NCI-H524 treated with DMSO at 0.1 percent for 48 hours (cell line): ENCODE measurements at places on chromosomes 2 and 18.
A peak's percentile ranks its signal among the peaks of the same experiment; 100 is the strongest.

DNA sequence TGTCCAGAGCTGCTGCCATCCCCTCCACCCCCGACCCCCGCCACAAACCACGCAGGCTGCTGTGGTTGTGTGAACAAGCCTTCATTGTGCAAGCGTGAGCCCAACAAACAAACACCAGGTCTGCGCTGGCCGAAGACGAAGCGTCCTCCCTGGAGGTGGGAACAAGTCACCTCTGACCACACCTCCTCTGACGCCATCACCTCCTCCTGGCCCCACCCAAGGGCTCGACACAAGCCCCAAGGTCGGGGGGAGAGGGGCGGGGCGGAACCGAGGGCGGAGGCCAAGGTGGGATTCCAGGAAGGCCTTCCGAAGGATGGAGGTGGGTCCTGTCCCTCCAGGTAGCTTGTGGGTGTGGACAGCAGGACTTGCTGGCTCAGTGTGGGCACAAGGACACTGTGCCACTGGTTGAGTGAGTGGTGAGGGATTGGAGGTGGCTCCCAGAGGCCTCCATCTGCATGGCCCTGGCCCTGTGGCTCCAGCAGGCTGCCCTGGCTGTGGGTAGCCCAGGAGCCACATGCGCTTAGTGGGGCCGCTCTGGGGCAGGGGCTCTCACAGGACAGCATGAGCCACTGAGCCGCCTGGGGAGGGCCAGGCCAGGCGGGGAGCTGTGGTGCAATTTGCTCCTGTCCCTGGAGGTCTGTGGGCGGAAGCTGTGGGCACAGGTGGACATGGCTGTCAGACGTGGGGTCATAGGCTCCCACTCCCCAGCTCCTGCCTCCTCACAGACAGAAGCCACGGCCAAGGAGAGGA is 7.4 kb upstream of the GPR17 start:
- DNase-seq: no peak

DNA sequence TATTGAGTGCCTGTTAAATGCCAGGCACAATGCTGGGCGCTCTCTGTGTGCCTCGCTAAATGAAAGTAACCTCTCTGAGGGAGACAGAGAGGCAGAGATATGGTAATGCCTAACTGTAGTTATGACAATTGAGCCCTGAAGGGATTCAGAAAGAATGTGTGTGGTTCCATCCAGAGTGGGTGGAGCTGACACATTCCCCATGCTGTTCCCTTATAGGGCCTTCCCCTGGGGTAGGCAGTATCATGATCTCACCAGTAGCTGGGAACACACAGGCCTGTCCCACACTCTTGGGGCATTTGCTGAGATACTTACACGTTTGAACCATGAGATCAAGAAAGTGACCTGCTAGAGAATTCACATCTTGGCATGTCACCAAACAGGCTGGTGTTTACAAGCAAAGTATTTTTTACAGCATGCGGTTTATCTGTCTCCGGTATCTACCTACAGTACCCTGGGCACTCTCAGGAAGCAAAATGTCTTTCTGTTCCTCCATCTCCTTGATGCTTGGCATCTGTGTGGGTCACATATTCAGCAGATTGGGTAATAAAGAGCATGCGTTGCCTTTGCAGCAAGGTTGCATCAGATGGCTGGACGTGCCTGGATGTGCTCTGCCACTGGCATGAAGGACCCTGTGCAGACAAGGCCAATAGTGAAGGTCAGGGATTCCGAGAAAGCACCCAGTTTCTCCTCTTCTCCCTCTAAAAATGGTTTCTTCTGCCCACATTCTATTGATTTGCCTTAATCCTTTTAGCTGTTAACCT is 9.4 kb downstream of the CTIF start:
- no peak for DNase-seq

- no peak for DNase-seq
Observed at GRCh38 chr2:201983174-201983573, 50.5 kb upstream of the FZD7 start.

DNA sequence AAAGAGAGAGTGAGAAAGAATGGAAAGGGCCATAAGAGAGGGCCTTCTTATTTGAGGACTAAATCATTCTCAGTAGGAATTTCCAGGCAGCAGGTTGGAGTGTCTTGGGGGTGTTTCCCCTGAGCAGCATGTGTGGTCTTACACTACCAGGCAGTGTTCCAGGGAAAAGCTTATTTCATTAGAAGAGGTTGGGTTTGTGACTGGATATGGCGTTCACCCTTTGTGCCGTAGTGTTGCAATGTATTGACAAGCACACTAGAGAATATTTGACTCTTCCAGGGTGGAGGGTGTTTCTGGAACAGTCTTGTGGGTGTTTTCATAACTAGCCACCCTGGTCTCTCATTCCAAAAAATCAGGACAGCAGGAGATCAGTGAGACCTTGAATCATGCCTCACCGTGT is 105.5 kb downstream of the NRP2 start:
- no peak for DNase-seq

DNA sequence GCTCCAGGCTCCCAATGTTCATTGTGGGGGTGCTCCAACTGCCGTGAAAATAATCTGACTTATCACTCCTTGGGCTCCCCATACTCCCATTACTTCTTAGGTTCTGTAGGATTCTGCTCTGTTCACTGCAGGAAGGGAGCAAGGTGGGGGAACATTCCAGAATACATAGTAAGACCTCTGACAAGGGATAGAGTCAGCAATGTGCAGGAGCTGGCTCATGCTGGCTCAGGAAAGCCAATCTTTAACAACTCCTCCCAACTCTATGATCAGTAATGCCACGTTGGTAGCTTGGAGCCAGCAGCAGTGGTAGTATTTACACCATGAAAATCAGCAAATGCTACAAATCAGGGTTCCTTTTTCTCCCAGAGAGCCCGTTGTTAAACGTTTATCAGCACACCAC is 44.4 kb downstream of the FECH start:
- DNase-seq: no peak

GRCh38 chr2:163252199-163252598 is 413.6 kb upstream of the KCNH7 start:
- no peak for DNase-seq

- DNase-seq: no peak
Observed at GRCh38 chr18:48940854-48941611, 9.7 kb downstream of the SMAD7 start.

DNA sequence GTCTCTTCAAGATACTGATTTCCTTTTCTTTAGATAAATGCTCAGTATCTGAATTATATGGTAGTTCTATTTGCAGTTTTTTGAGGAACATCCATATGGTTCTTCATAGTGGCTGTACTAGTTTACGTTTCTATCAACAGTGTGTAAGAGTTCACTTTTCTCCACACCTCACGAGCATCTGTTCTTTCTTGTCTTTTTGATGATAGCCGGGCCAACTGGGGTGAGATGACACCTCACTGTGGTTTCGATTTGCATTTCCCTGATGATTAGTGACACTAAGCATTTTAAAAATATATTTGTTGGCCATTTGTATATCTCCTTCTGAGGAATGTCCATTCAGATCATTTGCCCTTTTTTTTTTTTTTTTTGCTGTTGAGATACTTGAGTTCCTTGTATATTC is 458.8 kb downstream of the SETBP1 start:
- DNase-seq: no peak

- no peak for DNase-seq
Observed at GRCh38 chr2:181313845-181314244, 143.3 kb upstream of the ITGA4 start.

DNA sequence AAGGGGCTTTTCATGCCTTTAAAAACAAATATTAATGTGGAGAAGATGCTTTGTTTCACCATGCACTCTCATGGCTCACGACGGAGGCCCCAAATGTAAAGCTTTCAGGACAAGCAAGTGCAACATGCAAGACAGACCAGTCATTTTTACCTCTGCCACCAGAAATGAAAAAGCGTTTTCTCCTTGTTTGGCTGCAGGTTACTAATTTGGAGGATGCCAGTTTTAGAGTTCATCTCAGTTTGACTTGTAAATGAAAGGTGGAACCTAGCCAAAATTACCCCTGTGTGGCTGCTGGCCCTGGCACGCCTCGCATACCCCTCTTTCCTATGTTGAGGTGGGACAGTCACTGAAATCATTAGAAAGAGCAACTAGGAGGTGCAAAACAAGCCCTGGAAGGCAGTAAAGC is 138.6 kb downstream of the BCL2 start:
- no peak for DNase-seq

GRCh38 chr2:19746137-19746600 is 155.6 kb downstream of the TTC32 start:
- DNase-seq: no peak

DNA sequence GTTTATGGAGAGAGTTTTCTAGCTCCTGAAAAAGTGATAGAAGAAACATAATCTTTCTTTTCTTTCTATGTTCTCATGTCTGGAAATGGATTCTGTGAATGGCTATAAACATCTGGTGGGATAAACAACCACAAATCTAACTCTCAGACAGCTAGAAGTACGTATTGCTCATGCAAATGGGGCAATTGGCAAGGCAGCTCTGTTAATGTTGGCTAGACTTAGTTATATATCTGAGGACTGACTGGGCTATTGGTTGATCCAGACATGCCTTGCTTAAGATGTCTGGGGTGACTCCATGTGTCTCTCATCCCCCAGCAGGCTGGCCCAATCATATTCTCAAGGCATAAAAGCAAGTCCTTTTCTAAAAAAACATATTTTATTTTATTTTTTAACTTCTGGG is 939.2 kb upstream of the NRXN1 start:
- DNase-seq: no peak

DNA sequence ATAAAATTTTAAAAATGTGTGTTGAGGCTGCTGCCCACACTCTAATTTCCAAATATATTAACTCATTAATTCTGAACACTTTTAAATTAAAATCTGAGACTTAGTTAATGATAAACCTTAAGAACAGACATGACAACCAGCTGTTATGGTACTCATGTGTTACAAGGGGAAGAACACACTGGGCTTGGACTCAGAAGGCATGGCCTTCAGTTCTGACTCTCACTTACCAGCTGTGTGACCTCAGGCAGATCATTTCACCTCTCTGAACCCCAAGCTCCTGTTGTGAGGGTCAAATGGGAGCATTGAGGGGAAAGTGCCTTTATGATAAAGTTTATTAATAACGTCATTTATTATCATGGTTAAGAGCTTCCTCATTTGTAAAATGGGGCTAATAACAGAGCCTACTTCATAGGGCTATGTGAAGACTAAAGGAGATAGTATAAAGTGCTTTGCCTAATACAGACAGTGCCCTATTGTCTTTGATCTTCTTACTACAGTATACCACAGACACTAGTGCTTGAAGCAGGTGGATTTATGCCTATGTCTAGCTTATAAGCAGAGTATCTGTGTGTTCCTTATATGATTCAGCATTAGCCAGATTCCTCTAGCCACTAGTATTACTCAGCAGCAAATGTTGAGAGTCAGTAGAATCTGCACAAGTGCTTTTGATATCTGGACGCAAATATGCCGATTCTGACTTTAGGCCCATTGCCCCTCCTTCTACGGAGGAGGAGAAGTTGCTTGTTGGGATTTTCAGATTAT is 99.6 kb downstream of the SGPP2 start:
- DNase-seq: no peak

DNA sequence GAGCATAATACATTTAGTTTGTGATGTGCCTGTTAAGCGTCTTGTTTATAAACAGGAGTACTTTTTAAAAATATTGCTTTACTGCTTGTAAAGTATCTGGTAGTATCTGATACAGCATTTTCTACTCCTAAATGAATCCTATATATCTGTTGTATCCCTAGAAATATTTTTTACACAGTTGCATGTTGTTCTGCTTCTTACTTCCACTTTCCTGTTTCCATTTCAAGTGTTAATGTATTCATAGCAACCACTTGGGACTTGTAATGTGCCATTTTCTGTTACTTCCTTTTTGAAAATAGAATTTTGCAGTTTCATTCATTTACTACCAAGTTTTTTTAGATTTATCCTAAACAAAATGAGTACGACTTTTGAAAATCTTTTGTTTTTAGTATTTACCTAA is 24.9 kb downstream of the CCNT2 start:
- DNase-seq: no peak

DNA sequence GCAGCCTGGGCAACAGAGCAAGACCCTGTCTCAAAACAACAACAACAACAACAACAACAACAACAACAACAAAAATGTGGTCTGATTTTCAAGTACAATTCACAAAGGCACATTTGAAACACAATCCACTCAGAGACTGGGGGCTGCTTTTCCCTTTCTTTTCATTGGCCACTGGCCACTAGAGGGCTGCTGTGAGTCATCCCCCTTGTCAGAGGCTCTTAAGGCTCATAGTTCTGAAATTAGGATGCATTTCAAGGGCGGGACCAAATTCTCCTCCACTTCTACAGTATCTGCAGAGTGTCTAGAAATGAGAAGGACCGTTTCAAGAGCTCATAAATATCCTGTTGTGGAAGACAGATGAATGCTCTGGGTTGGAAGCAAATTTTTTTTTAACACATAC is 285.4 kb downstream of the NRXN1 start:
- DNase-seq: peak; percentile 17

- no peak for DNase-seq
Observed at GRCh38 chr2:127661072-127661649, 14.2 kb downstream of the LIMS2 start.

DNA sequence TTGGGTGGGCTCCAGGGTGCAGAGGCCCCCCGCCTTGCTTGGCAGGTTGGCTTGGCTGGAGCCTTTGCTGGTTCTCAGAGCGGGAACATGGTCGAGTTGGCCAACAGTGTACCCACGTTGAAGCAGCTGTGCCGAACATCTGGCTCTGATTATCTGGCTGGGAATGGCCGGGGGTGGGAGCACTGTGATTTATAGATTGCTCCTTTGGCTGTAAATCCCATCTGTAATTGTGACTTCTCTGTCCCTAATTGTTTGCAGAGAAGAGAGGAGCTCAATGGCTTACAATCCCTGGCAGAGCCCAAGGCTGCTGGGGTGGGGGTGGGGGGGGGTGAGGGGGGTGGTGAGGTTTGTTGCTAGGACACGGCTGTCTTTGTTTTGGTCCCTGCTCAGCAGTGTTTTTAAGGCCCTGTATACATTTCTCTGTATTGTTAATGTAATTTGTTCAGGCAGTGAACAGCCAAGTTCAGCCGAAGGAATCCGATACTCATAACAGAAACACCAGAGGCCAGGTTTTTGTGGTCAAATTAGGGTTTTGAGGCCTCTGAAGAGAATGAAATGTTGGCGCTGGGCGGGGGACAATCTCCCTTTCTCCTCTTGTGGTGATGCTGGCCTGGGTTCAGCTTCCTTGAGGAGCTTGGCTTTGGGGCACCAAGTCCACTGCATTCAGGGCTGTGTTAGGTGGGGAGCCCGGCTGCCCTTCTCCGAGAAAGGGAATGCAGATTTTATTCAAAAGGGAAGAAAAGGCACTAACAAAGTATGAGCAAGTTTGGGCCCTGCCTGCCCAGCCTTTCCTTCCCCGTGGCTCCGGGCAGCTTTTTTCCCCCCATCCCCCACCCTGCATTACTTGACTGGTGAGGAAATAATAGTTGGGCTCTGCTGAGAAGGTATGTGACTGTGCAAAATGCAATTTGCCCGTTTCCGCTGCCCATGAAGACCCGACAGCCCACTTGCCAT is 82.5 kb downstream of the TCF7L1 start:
- DNase-seq: no peak

DNA sequence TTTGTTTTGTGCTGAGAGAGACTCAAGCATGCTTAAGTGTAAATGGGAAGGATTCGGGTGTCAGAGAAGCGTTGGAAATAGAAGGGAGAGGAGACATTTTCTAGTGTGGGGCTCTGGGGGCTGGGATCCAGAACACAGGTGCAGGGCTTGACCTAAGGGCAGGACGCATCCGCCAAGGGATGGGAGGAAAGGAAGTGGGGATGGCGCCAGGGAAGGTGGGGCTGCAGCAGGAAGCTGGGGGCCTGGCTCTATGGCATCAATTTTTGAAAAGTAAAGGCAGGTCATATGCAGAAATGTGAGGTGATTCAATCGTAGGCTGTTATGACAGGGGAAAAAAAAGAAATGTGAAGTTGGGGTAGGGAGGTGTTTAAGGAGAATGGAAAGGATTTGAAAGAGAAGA is 143.2 kb upstream of the SERTAD2 start:
- no peak for DNase-seq

GRCh38 chr2:154771664-154772284 is 73.3 kb downstream of the KCNJ3 start:
- no peak for DNase-seq
